ENCODE measurements at places on chromosomes 6 and 20. TPM values are rescaled to one million over a fixed set of nuclear protein-coding genes. Genes with fewer than 3 reads are reported as not detected.

The PI3 gene
- not detected for polyA plus RNA-seq

The NFS1 gene
- 33.1 TPM for polyA plus RNA-seq

The LPA gene
- 0.32 TPM for polyA plus RNA-seq

The LAMP5 gene
- polyA plus RNA-seq = 7.2 TPM

The ZFP57 gene
- 0.20 TPM for polyA plus RNA-seq

The STK38 gene
- 54.7 TPM for polyA plus RNA-seq

The TAF4 gene
- polyA plus RNA-seq = 16.1 TPM

Data from right renal cortex interstitium (tissue), 3 donors.